GM12892 (cell line): ENCODE measurements at places on chromosomes 7 and 10.

- DNase-seq: no peak
These were observed 1019.8 kb downstream of the CNTNAP2 start for GRCh38 chr7:147136352-147136751.

DNA sequence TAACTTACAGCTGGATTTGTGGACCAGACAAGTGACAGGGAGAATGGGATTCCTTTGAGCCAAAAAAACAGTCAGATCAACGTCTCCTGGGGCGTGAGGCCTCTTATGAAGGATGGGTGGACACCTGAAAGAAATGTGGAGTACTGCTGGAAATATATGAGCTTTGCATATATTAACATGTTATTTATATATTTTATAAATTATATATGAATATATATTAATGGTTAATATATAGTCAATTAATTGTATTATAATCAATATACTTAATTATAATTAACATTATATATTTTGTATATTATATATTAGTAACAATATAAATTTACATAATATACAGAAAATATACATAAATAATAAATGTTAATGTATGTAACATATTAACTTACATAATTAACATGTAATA lies 57.5 kb downstream of the CACNB2 start:
- no peak for DNase-seq

DNA sequence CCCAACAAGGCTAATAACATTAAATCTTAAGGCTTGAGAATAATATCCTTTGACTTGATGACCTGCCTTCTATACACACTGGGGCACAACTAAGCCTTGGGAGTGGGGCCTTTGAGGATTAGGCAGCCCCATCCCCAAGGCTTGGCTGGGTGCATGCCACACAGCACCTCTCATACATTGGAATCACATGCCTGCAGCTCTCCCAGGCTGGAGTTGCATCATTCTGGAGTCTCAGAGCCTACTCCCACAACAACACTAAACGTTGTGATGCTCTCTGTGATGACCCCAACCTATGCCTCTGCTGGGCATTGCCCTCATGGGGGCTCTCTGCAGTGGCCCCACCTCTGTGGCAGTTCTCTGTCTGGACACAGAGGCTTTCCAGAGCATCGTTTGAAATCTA lies 31.9 kb upstream of the SGCE start:
- no peak for DNase-seq

DNA sequence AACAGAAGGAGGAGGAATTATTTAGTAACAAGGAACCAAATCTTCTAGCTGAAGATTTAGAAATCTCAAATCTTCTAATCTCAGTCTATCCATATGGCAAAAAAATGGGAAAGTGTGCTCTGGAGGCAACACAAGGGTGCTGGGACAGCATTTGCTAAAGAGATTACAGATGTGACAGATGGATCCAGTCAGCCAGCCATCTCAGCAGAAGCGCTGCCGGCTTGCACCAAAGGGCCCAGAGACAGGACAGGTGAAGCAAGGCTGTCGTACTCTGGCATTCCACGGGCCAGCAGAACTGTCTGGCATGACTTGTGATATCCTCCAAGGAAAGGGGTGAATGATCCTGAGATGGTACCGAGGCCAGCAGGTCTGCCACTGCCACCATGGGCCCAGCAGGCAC lies 45.7 kb upstream of the GJD4 start:
- no peak for DNase-seq

DNA sequence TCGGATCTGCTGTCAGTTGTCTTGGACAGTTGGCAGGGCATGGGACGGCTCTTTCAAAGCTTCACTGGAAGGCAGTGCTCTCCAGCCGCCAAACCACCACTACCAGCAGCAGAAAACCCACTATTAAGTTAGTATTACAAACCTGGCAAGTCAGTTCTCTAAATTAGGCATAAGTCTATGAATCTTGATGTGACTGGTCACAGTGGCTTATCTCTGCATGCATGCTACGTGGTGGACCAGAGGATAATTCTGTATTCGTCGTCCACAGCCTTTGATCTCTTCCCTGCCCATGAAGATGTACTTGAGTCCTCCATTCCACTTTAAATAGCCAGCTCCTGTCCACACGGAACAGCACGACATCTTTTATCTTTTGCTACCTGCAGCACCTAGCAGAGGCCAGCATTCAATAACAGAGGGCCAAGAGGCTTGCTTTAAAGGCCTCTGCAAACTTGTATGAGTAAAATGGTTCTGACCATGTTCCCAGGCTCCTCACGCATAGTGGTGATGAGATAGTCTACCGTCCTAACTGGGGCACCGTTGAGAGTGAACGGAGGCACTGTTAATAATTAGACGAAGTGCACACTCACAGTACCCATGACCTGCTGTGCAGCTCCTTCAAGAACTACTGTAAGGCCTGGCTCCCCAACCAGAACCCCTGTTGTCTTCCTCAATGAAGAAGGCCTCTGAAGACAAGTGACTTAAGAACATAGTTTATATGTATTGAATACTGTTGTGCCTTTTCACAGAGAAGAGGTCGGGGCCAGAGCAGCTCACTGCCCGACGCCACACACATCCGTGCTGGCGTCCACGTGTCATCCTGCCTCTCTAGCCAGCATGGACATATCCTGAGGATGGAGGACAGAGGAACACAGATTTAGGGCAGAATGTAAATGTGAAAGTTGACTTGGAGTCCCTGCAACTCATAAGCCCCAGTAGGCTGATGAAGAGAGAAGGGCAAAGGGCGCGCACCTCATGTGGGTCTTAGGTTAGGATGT lies 1.0 kb downstream of the GPR146 start:
- no peak for DNase-seq

DNA sequence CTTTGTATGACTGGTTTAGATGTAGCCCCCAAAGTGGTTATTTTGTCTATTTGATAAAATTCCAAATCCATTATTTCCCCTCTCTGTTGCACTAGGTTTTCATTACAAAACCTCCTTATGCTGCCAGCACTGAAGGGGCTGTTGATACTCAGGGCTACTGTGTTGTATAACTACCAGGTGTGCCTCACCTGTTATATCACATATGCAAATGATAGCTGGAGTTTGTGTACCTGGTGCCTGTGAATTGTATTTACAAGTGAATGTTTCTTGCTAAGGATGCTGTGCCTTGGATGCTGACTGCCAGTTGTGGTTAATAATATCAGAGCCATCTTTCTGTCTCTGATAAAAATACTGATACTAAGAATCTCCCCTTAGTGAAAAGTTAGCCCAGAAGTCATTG lies 84.8 kb upstream of the CCDC6 start:
- DNase-seq: no peak

DNA sequence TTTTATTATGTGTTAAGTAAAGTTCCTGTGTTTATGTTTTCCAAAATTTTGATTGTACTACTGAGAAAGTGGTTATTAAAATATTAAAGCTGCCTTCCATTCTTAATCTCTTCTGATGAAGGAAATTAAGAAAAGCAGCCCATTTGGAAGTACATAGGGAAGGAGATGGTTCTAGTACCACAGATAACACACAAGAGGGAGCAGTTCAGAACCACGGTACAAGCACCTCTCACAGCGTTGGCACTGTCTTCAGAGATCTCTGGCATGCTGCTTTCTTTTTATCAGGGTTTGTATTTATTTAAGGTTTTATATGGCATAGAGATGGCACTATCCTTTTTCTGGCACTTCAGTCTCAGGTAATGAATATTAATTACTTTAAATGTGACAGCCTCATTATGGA lies 111.6 kb downstream of the PHTF2 start:
- DNase-seq: no peak

DNA sequence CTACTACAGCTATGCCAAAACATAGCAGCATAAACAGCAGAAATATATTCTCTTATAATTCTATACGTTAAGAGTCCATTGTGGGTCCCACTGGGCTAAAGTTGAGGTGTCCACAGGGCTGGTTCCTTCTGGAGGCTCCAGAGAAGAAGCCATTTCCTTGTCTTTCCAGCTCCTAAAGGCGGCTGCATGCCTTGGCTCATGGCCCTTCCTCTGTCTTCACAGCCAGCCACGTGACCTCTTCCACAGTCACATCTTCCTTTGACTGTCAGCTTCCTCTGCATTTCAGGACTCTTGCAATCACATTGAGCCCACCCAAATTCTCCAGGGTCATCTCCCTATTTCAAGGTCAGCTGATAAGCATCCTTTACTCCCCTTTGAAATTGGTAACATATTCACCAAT lies 17.2 kb downstream of the NACAD start:
- DNase-seq: no peak

DNA sequence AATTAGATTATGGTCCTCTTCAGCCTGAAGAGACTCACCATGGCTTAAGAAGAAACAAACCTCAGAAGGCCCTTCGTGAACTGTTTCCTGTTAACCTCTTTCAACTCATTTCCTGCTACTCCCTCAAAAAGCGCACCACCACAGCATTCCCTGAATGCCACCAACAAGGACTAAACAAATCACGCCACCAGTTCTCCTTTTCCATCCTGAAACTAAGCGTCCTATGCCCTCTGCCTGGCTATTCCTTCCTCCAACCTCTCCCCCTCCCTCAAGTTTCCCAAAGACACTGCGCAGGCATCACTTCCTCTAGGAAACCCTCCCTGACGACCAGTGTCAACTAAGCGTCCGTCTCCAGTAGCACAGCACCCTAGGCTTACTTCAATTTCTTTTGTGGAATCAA lies 12.0 kb downstream of the YWHAG start:
- no peak for DNase-seq

DNA sequence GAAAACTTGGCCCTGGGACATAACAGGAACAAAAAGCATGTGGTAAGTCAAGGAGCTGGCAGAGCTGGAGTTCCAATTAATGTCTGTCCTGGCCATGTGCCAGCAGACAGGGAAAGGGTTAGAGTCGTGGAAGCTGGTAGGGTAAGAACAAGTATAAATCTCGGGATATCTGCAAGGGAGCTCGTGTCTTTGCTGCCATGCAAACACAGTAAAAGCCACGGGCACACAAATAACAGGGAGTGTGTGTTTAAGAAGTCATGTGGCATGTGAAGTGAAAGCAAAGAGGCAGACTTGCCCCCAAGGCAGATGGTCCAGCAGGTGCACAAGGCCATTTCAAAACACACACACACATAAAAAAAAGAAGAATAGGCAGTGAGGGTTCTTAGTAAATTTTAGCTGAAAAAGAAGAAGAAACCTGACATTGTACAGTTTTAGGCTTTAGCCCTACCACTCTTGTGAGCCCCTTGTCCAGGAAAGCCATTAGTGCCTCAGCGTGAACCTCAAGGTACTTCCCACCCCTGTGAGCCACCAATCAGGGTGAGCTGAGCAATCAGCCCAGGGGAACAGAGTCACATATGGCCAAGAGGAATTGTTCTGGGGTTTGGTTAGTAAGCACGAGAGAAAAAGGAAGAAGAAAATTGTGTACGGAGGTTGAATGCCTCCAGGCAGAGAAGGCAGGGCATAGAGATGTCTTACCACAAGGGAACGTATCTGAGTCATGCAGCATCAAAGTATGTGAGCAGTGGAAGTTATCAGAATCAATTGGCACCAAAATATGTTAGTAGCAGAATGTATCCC lies 32.8 kb upstream of the ARHGAP12 start:
- DNase-seq: no peak

GRCh38 chr10:87878664-87879459 lies 15.4 kb downstream of the PTEN start:
- DNase-seq: no peak

DNA sequence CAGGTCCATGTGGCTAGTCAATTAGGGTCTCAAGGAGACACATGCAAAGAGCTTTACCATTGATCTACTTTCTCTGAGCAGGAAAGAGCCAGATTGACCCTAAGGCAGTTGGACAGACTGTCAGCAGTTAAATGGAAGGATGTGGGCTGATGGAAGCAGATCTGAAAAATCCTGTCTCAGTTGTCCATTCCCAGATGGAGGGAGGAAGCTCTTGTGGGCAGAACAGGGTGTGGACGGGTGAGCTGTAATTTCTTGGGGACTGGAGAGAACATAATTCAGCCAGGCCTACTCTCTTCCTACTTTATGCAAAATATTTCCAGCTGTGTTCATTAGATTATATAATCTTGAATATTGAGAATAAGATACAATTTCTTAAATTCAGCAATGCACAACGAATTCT lies 163.6 kb downstream of the GNAT3 start:
- no peak for DNase-seq

DNA sequence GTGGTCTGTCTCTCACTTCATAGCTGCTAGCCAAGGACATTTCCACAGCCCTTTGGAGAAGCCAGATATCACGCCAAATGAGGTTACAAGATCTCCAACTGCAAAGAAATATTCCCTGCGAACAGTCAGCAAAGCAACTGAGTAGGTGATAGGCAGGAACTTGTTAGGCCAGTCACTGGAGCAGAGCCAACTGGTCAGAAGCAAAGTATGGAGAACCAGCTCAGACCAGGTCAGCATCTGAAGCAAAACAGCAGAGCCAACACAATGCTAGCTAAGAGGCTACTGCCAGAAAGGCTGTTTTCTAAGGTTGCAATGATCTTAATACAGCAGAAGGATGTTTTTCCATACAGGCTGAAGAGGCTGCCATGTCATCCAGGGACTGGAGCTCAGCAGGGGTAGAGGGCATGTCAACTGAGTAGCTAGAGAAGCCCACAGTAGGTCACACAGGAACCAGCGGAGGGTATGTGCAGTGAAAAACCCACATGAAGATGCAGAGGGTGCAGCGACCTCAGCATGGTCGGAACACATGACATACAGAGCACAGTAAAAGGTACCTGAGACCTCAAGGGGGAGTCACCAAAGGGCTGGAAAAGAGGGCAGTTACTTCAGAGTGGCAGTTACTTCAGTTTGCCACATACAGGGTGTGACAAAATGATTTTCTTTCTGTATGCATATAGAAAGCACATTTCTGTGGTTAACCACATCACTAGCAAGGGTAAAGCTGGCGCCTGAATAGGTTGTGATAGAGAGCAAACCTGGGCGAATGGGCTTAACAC lies 8.9 kb downstream of the SEC31B start:
- no peak for DNase-seq

DNA sequence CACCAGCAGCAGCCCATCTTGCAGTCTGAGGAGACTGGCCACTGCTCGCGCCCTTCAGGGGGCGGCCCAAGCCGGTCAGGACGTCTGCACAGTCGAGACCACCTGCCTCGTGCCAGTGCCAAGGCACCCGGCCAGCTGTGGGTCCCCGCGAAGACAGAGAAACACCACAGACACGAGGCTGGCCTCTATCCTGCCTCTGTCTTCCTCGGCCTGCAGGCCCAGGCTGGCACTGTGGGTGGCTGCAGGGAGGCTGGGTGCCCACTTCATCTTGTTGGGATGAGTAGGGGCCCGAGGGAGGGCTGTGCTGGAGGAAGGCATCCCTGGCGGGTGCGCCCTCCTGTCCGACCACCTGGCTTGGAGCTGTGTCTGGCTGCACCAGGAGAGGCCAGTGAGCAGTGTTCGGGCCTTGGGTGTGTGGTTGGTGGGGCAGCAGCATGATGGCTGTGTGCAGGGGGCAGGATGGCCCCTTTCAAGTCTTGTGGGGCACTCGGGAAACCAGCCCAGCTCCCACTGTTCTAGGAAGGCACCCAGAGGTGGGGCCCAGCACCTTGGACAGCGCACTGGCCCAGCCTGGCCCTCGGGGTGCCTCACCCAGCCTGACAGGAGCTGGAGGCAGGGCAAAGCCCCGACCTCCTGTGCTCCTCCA lies 7.3 kb downstream of the DPYSL4 start:
- no peak for DNase-seq
